ENCODE measurements at places on chromosomes 11 and 22.

DNA sequence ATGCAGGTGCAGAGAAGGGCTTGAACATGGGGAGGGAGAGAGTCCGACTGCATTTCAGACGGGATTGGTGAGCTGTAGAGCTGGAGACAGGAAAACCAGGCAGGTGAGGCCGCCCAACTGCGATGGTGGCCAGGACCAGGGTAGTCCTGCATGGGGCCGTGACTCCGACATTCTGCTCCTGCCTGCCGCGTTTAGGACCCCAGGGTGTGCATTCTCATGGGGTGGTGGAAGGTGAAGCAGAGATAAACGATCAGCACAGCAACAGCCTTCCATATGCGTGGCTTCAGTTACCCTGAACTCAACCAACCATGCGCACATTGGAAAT, 29.3 kb downstream of the SHANK2 start:
- DNase-seq, result no peak

DNA sequence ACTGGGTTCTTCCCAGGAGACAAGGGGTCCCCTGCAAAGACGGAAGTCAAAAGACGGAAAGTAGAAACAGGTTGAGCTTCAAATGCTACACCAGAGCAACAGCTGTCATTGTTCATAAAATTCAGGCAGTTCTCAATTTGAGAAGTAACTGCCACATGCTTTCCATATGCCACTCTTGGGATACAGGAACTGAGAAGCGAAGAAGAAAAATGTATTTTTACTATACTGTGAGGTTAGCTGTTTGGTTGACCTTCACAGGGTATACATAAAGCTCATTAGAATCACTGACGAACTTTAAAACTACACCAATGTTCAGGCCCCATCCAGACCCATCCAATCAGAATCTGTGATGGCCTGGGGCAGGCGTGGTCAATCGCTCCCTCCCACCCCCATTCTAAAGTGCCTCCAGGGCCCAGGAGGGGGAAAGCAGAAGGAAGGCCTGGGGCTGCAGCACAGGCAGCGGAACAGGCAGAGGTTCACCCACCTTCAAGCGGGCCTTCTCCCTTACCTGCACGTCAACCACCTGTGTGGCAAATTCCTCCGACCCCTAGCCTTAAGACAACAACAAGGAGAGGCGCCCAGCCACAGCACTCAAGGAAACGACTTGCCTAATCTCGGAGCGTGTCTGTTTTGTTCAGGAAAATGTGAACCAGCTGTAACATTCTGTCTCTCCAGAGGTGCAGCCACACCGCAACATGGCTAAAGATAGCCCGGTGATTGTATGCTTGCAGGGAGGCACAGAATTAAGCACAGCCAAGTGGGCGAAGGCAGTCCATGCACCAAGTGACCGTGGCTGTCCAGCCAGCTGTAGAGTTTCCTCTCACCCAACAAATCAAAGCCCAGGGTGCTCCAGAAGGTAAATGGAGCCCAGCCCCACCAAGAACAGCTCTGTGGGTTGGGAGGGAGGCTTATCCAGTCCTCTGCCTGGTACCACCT, 82.6 kb downstream of the MICAL3 start:
- DNase-seq, result no peak

GRCh38 chr11:645536-645935, 8.5 kb downstream of the DRD4 start:
- DNase-seq, result no peak

DNA sequence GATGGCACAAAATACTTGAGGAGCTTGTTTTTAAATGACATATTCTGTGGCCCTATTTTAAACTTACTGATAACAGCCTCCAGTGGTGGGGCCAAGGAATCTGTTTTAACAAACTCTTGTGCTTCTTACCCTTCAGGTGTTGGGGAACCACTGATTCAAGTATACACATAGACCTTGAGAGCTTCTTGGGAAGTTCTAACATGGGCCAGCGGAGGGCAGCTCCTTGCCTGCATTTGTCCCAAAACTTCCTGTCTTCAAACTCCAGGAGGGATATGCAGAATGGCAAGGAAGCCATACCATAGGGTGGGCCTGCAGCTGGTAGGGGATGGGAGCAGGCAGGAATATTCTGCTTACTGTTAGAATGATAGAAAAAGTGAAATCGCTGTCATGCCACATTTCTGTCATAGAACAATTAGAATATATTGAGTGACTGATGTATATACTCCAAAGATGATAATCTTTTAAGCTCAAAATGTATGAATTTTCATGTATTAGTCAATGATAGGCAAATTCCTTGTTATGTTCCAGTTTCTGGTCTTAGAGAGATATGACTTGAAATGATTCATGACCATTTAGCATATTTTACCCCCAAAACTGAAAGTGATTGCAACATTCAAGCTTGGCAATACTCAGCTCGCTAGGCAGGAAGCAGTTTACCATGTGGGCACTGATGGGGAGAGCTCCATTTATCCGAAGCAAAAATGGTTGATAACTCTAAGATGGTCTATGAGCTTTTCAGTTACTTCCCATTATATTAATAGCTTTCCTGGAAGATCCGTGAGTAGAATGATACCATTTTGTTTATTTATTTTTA, 9.2 kb downstream of the EXT2 start:
- DNase-seq, result no peak

- DNase-seq, result no peak
These were observed 147.9 kb downstream of the FEZ1 start for GRCh38 chr11:125348141-125348651.

DNA sequence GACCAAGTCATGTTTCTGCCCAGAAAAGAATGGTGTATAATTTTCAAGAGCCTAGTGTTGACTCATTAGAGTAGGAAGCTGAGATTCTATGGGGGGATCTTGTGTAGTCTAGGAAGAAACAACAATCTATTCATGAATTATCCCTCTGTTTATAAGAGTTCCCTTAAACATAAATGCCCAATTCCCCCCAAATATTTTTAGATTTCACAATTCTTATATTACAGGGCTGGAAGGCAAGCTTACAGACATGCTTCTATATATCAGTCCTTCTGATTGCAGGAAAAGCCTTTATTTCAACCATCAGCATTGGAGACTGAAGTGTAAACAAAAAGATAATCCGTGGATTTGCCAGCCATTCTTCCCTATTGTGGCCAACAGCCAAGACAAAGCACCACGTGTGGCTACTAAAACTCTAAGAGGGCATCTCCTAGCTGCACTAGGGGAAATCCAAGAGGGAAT, 71.4 kb downstream of the NAT10 start:
- DNase-seq, result no peak

All from eye (tissue), 1 donor.